ENCODE measurements at places on chromosomes 13 and 19.
A peak's percentile ranks its signal among the peaks of the same experiment; 100 is the strongest.

- no peak for DNase-seq
Measured at GRCh38 chr13:99860745-99861144, 110.8 kb downstream of the ZIC5 start.

DNA sequence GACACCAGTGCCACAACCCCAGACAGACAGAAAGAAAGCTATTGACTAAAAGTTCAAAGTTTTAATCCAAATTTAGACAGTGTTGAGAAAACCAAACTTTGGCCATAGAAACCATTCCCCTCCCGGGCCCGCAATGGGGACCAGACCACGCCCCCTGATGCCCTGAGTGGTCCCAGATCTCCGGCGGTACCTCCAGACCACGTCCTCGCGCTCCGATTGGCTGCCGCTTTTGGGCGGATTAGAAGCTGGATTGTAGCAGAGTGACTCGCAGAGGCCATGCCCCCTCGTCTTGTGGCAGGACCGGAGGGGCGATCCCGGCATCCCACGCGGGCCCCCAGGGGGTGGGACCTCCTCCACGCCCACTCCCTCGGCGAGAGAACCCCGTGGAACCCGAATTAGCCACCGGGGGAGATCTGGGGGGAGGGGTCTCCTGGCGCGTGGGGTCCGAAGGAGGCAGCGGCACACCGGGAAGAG is 797 bp upstream of the HSD17B14 start:
- peak; percentile 93 for DNase-seq

- no peak for DNase-seq
Measured at GRCh38 chr13:26386026-26386425, 132.1 kb downstream of the CDK8 start.

DNA sequence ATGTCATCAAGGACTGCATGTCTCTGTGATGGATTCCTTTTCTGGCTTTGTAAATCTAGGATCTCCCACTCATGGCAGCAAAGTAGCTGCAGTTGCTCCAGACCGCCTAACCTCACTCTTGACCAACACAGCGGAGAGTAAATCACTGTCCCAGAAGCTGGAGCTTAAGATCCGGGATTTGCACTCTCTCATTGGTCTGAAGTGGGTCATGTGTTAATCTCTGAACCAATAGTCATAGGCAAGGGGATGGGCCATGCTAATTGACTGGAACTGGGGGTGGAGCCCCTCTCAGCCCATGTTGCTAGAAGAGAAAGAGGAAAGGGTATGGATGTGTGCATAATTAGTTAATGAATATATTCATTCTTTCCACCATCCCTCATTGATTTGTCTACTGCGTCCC is 34.0 kb downstream of the VAV1 start:
- DNase-seq = no peak

- DNase-seq = no peak
Measured at GRCh38 chr13:41639955-41640780, 182.8 kb downstream of the RGCC start.

- DNase-seq = no peak
Measured at GRCh38 chr19:45526143-45526542, 18.9 kb downstream of the VASP start.

GRCh38 chr13:69857183-69857821 is 250.3 kb upstream of the ATXN8OS start:
- no peak for DNase-seq

GRCh38 chr19:29478578-29479565 is 46.9 kb upstream of the VSTM2B start:
- DNase-seq = no peak

- no peak for DNase-seq
Measured at GRCh38 chr19:47492137-47492533, 8.1 kb upstream of the KPTN start.

DNA sequence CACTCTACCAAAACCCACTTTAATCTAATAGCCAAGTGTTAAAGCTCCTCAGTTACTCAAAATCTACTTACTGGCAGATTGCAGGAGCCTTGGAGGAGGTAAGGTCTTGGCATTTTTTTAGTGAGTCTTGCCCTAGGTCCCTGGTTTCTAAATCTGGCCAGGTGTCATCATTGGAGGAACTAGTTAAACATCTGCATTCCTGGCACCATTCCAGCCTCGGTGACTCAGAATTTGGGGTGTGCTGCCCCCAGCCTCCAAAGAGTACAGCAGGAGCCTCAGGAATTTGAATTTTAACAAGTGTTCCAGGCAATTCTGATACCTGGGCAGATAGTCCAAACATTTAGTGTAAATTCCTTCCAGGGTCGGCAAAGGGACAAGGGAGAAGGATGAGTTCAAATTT is 37.4 kb downstream of the KLF5 start:
- no peak for DNase-seq

- DNase-seq = no peak
Measured at GRCh38 chr13:96075953-96076543, 13.9 kb upstream of the HS6ST3 start.

DNA sequence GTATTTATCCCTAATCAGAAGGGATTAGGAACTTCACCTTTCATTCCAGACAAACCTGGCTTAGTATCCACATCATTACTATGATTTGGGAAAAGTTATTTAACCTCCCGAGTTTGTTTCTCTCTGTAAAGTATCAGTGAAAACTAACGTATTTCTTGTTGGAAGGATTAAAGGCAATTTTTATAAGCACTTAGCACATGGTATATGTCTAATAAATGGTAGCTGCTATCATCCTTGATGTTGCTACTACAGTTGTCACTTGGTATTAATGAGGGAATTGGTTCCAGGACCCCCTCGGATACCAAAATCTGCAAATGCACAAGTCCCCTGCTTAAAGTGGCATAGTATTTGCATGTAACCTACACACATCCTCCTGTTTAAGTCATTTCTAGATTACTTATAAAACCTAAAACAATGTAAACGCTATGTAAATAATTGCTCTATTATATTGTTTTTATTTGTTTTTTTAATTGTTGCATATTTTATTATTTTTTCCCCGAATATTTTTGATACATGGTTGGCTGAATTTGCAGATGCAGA is 42.7 kb upstream of the FAM124A start:
- no peak for DNase-seq

DNA sequence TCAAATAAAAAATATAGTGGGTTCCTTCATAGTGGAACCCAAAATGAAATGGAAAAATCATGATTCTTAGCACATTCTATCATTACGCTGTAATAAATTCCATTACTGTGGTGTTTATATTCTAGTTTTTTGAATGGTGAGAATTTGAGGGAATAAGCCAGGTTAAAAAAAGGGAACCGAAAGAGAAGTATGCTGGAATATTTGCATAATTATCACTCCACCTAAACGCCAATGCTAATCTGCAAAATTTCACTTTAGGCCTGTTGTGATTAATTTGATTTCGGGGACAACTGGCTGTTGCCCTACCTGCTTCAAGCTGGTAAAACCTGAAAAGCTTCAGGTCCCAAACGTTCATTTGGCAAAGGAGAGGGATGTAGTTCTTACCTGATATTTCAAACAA is 32.1 kb upstream of the SCEL start:
- no peak for DNase-seq

- DNase-seq = no peak
Measured at GRCh38 chr19:51448411-51449016, 9.7 kb downstream of the SIGLEC8 start.

DNA sequence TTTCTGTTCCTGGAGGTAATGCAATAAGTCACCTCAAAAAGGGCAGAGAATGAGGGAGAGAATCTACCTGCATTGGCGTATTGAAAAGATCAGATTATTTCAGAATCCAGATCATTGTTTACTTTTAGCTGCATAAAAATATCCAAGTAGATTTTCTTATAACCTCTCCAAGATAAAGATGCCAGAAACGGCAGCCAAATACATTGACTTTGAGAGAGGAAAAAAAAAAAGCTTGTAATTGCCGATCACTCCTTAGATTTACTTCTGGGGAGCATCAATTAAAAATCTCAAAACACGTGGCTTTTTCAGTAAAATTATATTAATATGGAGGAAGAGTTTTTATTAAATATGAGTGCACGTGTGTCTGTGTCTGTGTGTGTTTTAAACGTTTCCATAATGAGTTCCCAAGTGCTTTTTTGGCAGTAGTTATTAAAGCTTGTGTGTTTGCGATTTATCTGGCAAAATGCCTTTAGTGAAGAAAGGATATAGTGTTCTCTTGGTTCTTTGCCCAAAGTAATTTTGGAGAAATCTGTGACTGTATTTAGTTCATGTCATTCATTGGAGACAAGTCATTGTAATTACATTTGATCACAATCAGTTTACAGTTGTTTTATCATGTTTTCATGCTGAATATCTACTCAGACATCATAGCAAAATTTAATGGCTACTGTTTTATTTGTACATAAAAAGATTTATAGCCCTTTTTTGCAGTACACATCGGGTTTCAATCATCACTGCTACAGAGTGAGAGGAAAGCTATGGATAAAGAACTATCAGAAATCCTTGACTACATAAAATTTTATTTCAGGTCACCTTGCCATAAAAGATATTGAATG is 176.1 kb downstream of the TM9SF2 start:
- no peak for DNase-seq

GRCh38 chr13:67416047-67416925 is 186.2 kb upstream of the PCDH9 start:
- no peak for DNase-seq

- DNase-seq = no peak
Measured at GRCh38 chr13:91270031-91270430, 77.5 kb upstream of the MIR17HG start.

DNA sequence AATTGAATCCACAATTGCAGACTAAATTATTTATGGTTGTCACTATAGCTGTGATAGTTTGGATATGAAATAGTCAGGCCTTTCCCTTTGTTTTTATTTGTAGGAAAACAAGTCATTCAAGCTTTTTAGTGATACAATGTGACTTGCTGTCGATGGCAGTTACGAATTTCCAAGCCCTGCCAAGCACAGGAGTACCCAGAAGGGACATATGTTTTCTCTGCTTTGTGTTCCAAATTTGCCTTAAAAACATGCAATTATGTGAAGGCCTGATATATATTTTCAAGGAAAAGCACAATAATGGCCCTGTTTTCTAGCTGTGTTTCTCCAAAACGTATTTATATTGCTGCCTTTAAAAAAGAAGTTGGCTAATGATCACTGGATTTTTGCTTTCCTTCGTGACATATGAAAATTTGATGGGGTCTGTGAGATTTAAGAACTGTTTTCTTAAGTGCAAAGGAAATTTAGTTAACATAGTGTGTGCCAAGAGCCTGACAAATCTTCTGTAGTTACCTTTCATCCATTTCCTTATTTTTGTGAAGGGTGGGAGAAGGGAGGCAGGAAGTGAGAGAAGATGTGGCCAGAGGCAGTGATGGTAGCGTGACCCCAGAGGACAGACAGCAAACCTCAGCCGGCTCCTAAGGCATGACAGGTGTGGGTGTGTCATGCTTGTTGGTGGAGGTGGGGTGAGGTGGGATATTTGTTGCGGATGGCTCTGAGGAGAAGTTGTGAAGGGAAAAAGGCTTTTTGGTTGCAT is 79.6 kb downstream of the TEX26 start:
- no peak for DNase-seq

GRCh38 chr19:17086120-17086519 is 10.5 kb downstream of the MYO9B start:
- no peak for DNase-seq

GRCh38 chr13:36282821-36283432 is 14.7 kb downstream of the CCDC169 start:
- DNase-seq = no peak

GRCh38 chr13:48592688-48593049 is 59.8 kb upstream of the RCBTB2 start:
- DNase-seq = no peak

- DNase-seq = no peak
Measured at GRCh38 chr13:51275101-51275500, 52.9 kb downstream of the FAM124A start.

- no peak for DNase-seq
Measured at GRCh38 chr19:36775768-36776167, 3.2 kb upstream of the ZNF850 start.

GRCh38 chr13:44768775-44769581 is 192.8 kb upstream of the TSC22D1 start:
- no peak for DNase-seq

DNA sequence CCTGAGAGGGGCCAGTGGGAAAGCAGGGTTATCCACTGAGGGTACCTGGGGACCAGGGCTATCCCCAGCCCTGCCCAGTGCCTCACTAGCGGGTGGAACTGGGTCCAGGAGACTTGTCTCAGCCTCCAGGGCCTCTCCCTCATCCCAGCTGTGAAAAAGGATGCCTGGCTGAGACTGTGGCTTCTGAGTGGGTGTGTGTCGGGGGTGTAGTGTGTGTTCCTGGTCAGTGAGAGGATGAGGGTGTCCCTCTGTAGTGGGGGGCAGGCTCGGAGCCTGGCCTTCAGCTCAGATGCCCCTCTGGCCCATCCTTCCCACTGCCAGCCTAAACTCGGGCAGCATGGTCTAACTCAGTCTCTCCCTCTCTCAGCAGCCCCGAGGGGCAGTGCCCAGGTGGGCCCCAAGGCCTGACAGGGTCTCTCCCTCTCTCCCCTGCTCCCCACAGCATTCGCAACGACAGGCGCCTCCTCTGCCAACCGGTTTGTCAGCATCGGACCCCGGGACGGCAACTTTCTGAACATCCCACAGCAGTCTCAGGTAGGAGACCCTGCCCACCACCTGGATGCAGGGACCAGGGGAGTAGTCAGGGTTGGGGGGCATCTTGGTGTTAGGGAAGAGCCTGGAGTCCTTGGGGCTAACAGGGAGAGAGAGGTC is 12.7 kb downstream of the LYL1 start:
- DNase-seq = no peak

DNA sequence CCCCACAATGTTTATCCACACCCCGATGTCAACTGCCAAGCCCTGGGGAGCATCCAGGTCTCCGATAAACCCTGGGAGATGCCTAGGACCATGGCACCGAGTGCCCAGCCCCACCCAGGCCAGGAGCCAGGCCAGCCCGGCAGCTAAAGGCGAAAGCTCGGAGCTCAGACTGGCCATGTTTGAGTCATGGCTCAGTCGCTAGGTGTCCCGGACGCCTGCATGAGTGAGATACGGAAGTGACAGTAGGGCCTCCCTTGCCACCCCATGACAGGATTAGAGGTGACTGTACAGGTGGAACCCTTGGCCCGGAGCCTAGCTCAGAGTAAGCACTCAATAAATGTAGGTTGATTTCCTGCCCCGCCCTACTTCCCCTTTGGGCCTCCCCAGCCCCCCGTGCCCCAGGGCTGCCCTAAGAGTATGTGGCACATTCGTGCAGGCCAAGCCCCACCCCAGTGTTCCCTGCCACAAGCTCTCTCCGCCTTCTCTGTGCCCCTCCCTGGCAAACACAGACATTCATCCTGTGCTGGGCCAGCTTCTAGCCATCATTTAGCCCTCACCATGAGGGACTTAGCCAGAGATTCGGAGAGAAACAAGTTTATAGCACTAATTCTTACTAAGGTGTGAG is 5.8 kb upstream of the TPM4 start:
- DNase-seq = peak; percentile 89
